ENCODE measurements at places on chromosomes 12 and 14.

DNA sequence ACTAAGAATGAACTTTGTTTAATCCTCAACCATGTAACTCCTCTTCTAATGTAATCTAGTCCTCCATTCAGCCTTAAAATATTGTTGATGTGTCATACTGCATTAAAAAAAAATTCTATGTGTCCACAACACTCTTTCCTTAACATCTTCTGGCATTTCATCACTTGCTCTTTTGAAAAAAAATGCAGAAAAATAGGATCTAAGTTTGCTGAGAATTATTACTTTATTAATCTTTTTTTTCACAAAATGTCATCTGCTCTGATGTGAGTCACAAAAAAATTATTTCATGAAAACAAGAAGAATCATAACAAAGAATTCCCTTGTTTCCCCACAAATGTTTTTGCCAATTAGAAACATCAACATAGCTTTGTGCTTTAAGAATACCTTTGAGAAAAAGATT is 410.1 kb upstream of the MGAT4C start:
- no peak for DNase-seq

DNA sequence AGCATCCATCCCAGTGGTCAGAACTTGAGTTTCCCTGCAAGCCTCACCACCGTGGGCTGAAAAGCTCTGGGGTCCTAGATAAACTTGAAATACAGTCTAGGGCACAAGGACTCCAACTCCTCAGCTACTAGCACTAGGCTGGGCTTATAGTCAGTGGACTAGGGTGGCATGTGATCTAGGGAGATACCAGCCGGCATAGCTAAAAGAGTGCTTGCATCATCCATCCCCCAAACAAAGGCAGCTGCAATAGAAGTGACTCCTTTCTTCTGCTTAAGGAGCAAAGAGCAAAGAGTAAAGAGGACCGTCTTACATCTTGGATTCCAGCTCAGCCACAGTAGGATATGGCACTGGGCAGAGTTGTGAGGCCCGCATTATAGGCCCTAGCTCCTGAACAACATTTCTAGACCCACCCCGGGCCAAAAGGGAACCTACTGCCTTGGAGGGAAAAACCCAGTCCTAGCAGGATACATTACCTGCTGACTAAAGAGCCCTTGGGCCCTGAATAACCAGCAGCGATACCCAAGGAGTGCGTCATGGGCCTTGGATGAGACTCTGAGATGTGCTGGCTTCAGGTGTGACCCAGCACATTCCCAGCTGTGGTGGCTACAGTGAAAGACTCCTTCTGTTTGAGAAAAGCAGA is 17.9 kb upstream of the SOS2 start:
- DNase-seq = no peak

DNA sequence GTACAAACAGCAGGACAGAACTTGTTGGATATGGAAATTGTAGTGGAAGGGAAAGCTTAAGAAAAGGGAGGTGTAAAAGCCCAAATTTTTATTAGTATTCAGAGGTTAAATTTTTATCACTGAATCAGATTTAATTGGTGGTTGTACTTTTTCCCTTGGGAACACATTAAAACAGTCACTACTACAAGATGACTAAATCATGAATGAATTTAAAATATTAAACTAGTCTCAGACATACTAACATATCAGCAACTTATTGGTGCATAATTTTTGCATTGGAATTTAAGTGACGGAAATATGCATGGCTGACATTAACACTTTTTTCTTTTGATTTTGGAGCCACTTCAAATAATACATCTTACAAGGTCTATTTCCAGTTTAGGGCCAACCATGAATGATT is 27.6 kb downstream of the SAMD4A start:
- peak; percentile 75 for DNase-seq

DNA sequence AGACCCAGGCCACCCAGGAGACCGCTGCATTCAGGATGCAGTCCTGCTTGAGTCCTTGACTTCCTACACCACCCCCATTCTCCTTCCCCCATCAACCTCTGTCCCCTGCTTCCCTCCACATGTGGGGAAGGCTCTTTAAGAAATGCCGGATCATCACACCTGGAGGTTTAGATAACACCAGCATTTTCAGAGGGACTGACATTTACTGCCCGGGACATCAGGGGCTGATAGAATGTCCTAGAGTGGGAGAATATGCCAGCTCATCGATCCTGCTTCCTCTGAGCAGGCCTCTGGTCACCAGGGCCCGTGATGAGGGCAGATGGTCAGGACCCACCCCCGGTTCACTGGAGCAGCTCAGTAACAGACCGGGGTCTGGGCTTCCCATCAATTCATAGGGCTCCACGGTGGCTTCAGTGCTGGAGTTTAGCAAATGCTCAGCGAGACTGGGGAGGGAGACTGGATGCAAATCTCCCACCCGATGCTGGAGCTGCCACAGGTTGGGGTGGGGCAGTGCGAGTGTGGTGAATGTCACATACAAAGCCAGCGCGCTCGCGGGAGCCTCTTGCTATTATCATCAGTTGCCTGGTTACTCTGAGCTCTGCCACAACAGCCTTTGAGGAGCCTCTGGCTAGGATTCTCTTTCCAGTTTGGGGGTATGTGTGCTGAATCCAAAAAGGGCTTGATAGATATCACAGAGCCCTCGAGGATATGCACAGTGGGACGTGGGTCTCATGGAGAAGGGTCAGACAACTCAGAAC is 111.6 kb downstream of the RBM19 start:
- DNase-seq = no peak

GRCh38 chr12:111068290-111068689 is 147.9 kb upstream of the MYL2 start:
- DNase-seq = no peak

- no peak for DNase-seq
Measured at GRCh38 chr12:130816097-130816496, 23.0 kb downstream of the STX2 start.

DNA sequence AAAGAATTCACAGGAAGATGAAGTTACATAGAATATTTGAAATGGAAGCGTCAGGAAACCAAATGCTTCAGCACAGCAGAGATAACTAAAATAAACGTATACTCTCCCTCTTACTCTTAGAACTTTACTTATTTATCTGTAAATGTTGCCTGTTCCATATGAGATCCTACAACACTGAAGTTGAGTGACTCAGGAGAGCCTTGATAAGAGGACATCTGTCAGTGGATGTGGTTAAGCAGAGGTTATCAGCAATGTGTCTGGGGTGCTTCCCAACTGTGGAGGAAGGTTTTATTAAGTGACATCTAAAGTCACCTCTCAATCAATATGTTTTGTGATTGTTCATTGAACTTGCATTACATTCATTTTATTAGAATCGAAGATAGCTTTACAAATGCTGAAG is 81.9 kb downstream of the NEDD1 start:
- DNase-seq = no peak

- DNase-seq = peak; percentile 85
Measured at GRCh38 chr12:121917950-121918678, at the start of gene CFAP251. TSS of gene CFAP251 (plus strand) at chr12:121918592. CDS start at chr12:121921306, 2,714 bp downstream.

DNA sequence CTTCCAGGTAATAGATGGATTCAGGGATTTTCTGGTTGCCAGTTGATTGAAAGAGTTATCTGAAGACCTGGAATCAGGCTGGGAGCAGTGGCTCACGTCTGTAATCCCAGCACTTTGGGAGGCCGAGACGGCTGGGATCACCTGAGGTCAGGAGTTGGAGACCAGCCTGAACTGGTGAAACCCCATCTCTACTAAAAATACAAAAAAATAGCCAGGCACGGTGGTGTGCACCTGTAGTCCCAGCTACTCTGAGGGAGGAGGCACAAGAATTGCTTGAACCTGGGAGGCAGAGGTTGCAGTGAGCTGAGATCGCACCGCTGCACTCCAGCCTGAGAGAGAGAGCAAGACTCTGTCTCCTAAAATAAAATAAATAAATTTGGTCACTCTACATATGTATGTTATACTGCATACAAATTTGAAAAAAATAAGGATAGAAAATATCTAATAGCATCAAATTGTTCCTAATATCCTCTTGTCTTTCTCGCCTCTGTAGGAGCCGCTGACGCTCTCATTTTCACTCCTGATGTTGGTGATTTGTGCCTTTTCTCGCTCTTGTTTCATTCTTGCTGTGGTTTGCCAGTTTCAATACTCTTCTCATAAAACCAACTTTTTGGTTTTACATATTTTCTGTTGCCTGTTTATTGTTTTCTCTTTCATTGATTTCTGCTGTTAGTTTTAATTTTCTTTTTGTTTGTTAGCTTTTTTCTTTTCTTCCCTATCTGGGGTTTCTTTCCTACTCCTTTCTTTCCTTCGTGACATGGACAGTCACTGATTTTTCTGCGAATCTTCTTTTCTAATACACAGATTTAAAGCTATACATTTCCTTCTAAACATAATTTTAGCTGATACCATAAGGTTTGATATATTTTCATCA is 23.8 kb upstream of the PLD4 start:
- no peak for DNase-seq

GRCh38 chr14:50762931-50763300 is 68.0 kb downstream of the NIN start:
- no peak for DNase-seq

DNA sequence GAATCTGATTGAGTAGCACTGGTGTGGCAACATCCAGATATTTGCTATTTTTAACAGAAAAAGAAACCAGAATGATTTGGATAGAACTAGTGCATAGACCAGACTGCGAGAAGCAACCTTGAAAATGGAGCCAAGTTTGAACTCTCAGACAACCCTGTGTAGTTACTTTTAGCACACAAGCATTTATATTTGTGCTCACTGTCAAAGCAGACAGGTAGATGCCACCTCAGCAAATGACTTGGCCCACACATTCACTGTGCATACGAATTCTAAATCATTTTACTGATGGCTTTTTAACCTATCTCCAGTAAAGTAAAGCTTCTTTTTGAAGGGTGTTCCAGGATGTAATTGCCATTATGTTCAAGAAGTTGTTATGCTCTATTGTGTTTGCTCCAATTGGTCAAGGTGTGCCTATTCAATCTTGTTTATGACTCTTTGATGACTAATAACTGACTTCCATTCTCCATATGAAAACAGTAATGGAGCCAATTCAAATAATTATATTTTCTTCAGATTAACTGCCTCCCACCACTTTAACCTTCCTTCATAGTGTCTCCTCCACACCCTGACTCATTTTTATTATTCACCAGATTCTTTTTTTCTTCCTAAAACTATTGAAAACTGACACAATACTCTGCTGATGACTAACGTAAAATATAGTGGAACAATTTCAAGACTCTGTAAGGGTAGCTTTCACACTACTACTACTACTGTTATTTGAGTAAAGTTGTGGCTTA is 138.5 kb downstream of the CCER1 start:
- DNase-seq = no peak

DNA sequence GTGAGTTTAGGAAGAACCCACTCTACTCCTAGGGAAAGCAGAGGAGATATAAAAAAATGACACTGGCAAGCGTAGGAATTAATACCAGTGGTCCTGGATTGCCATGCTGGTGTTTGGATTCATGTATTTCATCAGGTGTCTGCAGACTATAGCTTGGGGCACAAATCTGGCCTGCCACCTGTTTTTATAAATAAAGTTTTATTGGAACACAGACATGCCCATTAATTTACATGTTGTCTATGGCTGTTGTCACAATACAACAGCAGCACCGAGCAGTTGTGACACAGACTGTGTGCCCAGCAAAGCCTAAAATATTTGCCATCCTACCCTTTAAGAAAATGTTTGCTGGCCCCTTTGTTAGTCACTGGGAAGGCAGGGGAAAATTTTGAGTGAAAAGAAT is 553.2 kb downstream of the VRK1 start:
- no peak for DNase-seq

- DNase-seq = peak; percentile 67
Measured at GRCh38 chr14:25049568-25050268, at the start of gene STXBP6. TSS of gene STXBP6 (minus strand) at chr14:25050147. CDS start at chr14:24974818, 75,329 bp downstream.
